ENCODE measurements at places on chromosomes 1 and 21. TPM values are rescaled to one million over a fixed set of nuclear protein-coding genes. Genes with fewer than 3 reads are reported as not detected.

Gene AGTRAP
- 13.6 TPM for total RNA-seq

Gene AMPD1
- total RNA-seq = not detected

Gene SYT6
- total RNA-seq = not detected

Gene GJA5
- total RNA-seq = 8.1 TPM

Gene RPE65
- total RNA-seq = not detected

Gene KRTAP21-2
- not detected for total RNA-seq

Gene CRYBG2
- not detected for total RNA-seq

DNA sequence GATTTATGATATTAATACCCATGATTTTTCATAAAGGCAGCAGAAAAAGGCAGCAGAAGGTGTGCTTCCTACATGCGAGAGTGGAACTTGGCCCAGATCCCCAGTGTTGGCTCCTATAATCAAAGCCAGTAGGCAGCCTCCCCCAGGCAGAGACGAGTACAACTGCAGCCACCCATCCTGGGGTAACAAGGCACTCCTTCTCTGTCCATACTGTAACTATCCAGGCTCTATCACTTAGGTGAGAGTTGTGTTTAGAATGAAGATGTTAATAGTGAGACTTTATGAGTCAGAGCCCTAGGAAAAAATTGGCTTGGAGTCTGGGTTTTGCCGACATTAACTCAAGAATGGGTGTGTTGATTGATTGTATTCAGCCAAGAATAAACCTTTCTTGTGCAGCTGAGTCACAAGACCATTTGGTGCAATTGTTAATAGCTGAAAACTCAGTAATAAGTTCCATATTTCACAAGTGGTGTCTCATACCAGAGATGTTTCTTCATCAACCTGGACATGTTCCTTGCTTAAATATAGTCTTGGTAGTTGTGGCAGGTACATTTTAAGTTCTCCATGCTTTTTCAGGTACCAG is 322.3 kb downstream of the DUSP10 start:
- DNase-seq = no peak

- no peak for DNase-seq
These were observed 67.8 kb upstream of the KLHDC7A start for GRCh38 chr1:18412882-18413353.

- no peak for DNase-seq
These were observed 65.2 kb downstream of the CNST start for GRCh38 chr1:246631426-246631825.

DNA sequence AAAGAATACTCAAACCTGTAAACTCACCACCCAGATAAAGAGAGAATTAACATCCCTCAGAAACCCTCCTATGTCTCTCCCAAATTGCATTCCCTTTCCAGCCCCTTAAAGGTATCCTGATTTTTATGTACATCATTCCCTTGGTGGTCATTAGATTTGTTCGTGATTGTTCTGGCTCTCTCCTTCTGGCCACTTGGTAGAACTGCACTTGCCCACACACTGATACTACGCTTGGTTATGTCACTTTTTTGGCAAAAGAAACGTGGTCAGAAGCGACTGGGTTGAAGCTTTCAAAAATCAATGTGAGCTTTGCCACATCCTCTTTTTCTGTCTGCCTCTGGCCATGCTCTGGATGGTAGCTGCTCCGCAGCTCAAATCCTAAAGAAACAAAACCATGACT is 76.3 kb downstream of the KRTAP19-8 start:
- DNase-seq = no peak

DNA sequence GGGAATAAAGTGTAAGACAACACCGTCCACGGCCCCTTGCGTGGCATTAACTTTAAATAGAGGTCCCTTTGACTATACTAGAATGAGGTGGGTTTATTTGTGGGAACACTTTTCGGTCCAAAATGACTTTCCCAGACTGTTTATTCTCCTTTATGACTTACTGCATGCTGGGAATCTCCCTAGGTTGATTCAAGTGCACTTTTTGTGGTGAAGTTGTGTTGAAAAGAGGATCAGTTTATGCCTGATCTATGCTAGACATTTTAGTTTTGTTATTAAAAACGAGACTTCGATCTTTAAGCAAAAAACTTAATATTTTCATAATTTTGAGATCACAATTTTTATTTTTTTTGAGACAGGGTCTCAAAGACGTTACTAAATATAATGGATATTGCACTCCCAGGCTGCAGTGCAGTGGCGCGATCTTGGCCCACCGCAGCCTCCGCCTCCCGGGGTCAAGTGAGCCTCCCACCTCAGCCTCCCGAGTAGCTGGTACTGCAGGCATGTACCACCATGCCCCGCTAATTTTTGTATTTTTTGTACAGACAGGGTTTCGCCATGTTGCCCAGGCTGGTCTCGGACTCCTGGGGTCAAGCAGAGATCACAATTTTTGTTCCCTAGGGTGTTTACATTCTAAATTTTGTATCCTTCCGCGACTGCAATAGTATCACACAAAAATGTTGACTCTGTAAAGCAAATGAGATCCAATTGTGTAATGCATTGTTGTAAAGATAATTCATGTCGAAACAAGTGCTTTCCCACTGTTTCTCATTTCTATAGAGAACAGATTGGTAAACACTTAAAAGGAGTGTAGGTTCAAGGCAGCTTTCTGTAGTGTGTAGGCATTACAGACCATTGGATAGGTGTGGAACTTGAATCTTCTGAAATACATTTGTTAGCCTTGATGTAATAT is 1.6 kb downstream of the CDC42 start:
- no peak for DNase-seq

- no peak for DNase-seq
These were observed at the start of gene B3GALT6 for GRCh38 chr1:1232208-1232795. B3GALT6 (plus strand) TSS chr1:1232237; CDS start chr1:1232279, 42 bp downstream.

DNA sequence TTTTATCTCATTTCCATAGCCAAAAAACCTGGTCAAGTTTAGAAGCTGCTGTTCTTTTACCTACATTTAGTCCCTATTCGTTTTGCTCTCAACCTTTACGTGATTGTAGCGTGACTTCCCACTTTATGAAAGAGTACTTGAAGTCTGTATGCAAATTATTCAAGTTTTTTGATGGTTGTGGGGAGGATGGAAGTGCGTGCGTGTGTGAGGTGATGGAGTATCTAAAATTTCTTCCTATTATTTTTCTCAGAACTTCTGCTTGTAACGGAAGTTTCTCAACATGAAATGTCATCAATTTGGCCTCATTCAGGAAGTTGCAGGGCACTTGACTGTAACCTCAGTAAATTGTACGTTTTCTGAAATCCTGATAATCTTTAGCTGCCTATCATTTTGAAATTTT is 64.0 kb downstream of the SAMSN1 start:
- DNase-seq = no peak
